HT-29 (cell line): ENCODE measurements at places on chromosomes 7 and 10. TPM values are rescaled to one million over a fixed set of nuclear protein-coding genes. Genes with fewer than 3 reads are reported as not detected.

Gene IFIT3
- total RNA-seq = 6.1 and 6.9 TPM in 2 replicates

Gene ENTPD1
- not detected in 2 replicates for total RNA-seq

Gene FLNC
- 0.03 and 0.05 TPM in 2 replicates for total RNA-seq

Gene TEX36
- not detected in 2 replicates for total RNA-seq

Gene MYOZ1
- total RNA-seq = not detected in 2 replicates

Gene ENO4
- total RNA-seq = 0.13 TPM in 1 of 2 replicates, not detected in the other

Gene KCND2
- not detected in 2 replicates for total RNA-seq

Gene CHAT
- not detected in 2 replicates for total RNA-seq

Gene SUGCT
- total RNA-seq = not detected in 2 replicates

Gene LRRC18
- total RNA-seq = not detected in 2 replicates

Gene SPDYE9
- total RNA-seq = not detected in 2 replicates

DNA sequence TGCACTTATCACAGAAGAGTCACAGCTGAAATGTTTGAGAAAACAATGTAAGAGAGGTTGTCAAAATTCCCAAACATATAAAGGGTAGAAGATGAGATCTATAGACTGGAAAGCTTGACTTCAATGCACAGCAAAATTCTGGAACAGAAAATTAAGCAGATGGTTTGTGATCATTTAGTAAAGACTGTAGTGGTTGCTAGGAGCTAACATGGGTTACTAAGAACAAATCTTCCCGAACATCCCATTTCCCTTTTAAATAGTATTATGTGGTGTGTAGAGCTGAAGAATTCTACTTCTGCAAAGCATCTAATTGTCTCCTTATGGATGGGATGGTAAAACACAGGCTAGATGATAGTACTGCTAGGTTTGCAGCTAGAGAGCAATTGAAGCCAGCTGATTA, 312.3 kb downstream of the CAMK1D start:
- DNase-seq = no peak

- DNase-seq = peak; percentile 90
Measured at GRCh38 chr10:122307669-122308416, 36.7 kb downstream of the BTBD16 start.

GRCh38 chr7:77352665-77353406, 63.3 kb downstream of the GSAP start:
- no peak for DNase-seq

DNA sequence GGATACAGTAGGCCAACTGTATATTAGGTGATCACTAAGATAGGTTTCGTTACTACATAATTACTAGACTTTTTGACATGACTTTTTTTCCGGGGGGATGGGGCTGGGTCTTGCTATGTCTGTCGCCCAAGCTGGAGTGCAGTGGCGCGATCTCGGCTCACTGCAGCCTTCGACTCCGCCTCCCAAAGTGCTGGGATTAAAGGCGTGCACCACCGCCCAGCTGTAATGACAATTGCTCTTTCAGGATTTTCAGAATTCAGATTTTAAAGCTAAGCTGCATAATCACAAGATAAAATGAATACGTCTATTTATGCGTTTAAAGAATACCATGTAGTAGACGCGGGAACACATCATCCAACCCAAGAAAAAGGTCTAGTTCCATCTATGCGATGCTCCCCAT, 982 bp downstream of the IDI1 start:
- no peak for DNase-seq

DNA sequence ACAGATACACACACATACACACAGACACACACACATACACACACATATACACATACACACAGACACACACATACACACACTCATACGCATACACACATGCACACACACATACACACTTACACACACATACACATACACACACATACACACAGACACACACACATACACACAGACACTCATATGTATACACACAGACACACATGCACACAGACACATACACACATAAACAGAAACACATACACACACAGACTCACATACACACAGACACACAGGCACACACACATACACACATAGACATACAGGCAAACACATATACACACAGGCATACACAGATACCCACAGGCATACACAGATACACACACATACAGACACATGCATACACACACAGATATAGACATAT, 143.9 kb upstream of the LYZL2 start:
- DNase-seq = no peak

DNA sequence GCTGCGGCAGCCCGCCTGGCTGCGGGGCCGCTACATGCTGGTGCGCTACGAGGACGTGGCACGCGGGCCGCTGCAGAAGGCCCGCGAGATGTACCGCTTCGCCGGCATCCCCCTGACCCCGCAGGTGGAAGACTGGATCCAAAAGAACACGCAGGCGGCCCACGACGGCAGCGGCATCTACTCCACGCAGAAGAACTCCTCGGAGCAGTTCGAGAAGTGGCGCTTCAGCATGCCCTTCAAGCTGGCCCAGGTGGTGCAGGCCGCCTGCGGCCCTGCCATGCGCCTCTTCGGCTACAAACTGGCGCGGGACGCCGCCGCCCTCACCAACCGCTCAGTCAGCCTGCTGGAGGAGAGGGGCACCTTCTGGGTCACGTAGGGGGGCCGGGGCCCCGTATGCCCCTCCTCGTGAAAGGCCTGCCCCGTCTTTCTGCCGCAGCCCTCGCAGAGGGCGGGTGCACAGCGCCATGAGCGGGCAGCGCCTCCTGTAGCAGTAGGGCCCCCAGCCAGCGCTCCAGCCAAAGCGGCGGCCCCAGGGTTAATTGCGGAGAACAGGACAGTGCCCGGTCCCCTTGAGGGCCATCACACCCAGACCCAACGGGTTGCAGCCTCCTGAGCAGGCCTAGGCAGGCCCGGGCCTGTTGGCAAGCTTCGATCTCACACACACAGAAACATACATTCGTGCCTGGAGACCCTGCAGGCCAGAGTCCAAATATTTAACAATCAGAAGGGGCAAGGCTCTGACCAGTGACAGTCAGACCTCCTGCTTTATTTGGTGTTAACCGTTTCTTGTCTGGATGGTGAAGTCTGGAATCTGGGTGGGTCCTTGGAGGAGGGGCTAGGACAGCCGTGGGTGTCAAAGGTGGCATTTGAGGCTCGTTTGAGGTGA, 44.1 kb downstream of the CHST3 start:
- no peak for DNase-seq

DNA sequence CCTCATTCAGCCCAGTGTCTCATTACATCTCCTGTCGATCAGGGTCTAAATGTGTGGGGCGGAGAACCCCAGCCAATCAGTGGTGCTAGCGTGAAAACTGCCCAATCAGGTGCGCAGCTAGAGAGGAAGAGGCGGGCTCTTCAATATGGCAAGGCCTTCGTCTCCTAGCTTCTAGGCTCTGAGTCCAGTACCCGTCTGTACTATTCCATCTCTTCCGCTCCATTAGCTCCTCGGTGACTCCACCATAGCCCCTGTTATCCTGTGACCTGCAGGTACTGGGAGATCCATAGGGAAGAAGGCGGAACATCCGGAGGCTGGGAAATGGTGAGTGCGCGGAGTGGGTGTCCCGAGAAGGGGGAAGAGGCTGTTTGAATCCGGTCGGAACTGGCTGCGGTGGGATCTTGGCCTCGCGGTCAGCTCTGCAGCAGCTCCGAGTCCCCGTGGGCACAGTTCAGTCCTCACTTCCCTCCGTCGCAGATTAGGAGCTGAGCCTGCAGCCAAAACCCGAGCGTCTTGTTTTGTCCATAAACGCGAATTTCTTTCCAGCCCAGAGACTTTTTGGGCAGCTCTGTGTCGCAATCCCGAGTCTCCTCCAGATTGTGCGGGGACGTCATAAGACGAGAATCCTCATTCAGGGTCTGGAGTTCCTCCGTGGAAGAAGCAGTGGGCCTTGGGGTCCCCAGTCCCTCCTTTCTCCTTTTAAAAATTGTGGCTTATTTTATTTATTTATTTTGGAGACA, at the start of gene ZNF727:
Gene ZNF727, plus strand, starts transcription at position 134 of the 740 bp plus-strand sequence. Its CDS starts 188 bp downstream, at position 322.
- no peak for DNase-seq

GRCh38 chr7:18508443-18509427, 13.2 kb downstream of the HDAC9 start:
- peak; percentile 78 for DNase-seq

DNA sequence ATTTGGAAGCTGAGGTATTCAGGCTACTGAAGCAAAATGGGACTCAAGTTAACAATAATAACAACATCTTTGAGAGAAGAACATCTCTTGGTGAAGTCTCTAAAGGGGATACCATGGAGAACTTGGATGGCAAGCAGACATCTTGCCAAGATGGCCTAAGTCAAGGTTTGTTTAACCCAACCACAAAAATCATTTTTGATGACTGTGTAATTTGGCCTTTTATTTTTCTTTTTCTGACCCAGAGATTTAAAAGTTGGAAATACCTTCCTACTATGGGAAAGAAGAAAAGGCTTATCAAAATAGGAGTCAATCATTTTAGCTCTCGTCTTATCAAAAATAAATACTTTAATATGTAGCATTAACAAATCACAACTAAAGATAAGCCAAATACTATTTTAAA, 72.4 kb downstream of the PON1 start:
- DNase-seq = no peak

GRCh38 chr7:138892812-138893211, 88.4 kb downstream of the KIAA1549 start:
- DNase-seq = no peak

DNA sequence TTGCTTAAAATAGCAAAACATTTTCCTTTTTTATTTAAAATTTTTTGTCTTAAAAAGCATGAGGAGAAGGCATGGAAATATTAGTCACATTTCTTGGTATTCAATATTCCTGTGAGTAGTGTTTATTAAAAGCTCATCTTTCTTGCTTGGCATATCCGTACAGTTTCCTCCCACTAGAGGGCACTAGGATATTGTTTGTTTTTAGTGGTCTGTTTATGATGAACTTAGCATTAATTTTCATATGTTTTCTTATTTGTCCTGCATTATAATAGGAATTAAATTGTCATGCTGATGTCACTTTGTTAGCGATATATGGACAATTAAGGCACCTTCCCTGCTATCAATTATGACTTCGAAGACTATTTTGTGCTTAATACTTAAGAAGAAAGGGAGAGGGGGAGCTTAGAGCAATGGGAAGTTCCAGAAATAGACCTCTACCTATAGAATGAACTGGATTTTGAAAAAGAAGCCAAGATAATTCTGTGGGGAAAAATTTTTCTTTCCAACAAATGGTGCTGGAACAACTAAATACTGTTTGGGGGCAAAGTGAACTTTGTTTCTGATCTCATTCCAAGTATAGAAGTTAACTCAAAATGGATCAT, 91.0 kb upstream of the STRIP2 start:
- peak; percentile 72 for DNase-seq

DNA sequence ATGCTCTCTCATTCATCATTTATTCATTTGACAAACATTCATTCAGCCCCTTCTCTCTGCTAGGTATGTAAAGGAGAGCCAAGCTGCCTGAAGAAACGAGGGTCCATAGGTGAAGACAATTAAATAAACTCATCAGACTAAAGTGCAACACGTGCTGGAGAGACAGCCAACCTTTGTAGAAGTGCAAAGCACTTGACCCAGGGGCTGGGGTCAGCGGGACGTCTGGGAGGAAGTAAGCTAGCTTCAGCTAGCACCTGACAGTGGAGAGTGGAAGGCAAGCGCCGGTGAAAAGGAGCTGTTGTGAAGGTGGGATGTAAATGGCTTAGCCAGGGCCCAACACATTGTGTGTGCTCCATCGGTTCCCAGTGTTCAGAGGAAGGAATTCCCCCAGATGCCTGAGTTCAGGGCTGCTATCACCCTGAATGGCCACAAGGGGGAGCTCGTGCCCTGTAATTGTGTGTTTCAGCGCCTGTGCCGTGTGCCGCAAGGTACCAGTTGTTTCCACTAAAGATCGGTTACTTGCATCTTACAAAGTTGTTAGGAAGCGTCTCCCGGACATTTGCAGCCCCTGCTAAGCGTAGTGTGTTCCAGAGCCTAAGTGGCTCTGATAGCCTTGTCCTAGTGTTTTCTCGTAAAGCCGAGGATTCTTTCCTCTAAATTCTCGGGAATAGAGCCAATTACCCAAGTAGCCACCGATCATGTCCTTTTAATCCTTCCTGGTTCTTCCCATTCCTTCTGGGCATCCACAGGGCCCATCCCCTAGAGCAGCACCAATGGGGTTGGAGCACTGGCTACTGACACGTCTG, 30.6 kb downstream of the TLX1 start:
- peak; percentile 90 for DNase-seq

DNA sequence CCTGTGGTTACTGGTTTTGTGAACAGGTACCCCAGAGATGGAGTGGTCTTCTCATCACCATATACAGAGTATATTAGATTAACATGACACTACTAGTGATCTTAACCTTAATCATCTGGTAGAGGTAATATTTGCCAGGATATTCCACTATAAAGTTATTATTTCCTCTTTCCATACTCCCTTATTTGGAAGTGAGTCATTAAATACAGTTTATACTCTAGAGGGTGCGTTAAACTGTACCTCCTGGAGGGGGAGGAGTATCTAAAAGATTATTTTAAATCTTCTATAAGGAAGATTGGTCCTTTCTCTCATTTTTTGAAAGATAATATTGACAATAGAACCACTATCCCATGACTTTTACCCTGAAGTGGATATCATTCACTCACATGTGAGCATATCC, 85.4 kb downstream of the THSD7A start:
- DNase-seq = no peak

- DNase-seq = no peak
Measured at GRCh38 chr7:41942468-41943093, 239.7 kb upstream of the INHBA start.

- DNase-seq = peak; percentile 45
Measured at GRCh38 chr7:44472843-44473242, 17.6 kb downstream of the NUDCD3 start.

- no peak for DNase-seq
Measured at GRCh38 chr7:105980645-105981396, 17.8 kb downstream of the CDHR3 start.

GRCh38 chr7:112019932-112020331, 186.3 kb downstream of the DOCK4 start:
- DNase-seq = no peak

DNA sequence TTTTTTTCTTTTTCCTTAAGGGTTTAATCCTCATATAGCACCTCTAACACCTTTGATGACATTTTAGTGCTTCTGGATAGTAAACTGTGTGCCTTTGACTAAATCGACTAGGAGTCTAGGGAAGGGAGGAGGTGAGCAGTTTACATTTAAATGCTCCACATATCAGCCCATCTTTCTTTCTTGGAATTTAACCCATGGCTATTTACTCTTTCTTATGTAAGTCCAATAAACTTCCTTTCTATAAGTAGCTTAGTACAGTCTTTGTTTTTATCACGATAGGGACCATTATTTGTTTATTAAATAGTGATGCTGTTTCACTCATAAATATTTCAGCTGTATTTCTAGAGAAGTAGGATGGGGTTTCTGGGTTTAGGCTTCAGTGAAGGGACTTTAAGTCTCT, 669.9 kb downstream of the AUTS2 start:
- DNase-seq = no peak

DNA sequence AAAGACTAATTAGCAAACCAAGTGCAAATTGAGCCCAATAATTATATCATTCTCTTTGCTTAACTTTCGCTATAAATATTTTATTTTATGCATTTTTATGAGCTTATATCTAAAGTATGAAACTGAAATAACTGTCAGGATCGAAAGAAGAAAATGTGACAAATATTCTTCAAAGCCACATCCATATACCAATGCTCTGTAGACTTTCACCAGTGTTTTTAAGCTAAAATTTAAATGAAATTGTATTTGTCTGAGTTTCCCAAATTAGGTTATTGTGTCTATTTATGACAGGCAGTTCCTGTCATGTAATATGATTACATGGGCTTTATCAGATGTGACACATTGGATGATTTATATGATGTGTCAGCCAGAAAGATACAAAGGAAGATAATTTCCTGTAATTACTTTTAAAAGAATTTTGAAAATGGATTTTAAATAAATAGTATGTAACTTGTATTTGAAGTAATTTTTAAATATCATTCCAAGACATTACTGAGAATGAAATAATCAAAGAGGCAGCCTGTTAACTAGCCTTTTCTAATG, 317.9 kb upstream of the KLF6 start:
- no peak for DNase-seq
